ENCODE measurements at places on chromosomes 2 and 18.

DNA sequence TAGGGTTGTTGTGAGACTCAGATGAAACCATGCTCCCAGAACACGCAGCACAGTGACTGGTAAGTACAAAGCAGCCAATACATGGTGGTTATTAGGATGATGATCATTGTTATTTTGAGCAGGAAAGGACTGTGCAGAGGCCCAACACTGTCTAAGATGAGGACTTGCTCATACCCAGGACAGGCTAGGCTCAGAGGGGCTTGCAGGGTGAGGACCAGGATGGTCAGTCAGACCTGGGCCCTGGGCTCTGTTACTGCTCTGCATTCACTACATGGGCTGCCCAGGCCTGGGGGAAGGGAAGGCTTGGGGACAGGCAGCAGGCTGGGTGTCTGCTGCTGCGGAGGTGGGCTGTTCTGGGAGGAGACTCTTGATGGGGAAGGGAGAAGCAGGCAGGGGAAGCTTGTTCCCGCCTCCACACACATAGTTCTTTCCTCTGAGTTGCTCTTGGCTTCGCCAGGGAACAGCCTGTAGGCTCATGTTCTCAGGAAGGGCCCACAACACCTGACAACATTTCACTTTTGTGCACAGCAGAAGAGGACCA is 17.5 kb downstream of the CAPN13 start:
- DNase-seq, result no peak

GRCh38 chr2:159710601-159711180 is 1.6 kb upstream of the MARCHF7 start:
- no peak for DNase-seq

GRCh38 chr2:205660521-205661124 is 21.7 kb upstream of the NRP2 start:
- DNase-seq, result no peak

- no peak for DNase-seq
Observed at GRCh38 chr18:32442575-32442974, 28.1 kb downstream of the GAREM1 start.

- DNase-seq, result no peak
Observed at GRCh38 chr18:34604591-34604990, 105.5 kb upstream of the DTNA start.

GRCh38 chr2:47636596-47637264 is 146.2 kb upstream of the MSH6 start:
- no peak for DNase-seq

DNA sequence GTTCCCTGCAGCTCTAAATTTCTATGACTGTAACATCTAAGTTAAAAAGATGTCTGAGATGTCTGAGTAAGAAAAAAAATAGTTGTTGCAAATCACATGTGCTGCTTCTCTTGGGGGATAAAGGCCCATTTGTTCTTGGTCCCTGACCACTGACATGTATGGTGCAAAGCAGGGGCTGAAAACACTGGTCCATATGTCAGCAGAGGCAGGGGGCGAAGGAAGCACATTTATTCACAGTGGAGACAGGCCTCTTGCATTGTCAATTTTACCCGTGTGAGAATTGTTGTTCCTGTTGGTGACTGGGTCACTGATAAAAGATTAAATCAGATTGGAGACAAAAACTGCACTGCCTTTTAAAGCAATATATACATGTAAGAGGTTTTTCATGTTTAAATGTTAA is 38.8 kb downstream of the PRKCE start:
- no peak for DNase-seq

DNA sequence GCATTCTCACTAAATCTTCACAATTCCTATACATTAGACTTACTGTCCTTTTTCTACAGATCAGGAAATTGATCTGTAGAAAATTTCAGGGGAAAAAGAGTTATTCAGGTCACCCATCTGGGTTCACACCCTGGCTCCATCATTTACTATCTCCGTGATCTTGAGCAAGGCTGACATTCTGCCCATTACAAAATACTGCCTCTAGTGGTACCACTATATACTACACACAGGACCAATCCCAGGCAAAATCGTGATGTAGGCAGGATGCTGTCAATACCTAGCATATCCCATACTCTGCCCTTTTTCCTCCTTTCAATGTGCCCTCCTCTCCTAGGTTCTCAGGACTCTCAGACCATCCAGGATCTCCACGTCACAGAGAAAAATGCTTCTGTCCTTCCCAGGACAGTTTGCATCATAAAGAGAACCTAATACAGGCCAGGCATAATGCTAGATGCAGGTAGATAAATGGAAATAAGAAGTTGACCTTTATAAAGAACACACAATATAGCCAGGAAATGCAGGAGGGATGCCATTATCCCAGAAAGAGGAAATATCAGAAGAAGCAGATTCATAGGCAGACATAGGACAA is 101.9 kb downstream of the CDH20 start:
- no peak for DNase-seq

DNA sequence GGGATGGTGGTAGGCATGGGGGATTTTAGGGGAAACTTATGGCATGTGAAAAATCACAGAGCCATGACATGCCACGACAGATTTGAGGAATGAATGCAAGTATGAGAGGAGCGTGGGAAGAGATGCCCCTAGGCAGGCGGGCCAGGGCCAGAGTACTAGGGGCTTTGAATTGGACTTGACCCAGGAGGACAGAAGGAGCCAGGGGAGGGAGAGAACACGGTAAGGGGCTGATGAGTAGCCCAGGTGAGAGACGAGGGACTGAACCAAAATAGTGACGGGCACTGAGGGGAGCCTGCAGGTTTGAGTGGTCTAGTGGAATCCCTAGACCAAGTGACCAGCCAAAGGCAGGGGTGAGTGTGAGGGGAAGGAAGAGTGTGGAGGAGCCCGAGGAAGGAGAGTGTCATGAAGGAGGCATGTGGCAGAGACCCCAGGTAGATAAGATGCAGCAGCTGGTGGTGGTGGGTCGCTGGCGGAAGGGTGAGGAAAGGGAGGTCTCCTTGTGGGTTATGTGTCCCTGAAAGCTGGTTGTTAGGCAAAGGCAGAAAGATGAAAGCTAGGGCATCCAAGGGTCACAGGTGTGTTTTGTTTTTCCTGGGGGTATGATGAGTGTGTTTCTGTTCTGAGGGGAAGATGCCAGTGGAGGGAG is 48.7 kb downstream of the ZBTB7C start:
- no peak for DNase-seq

GRCh38 chr2:69382547-69382946 is 4.5 kb downstream of the GFPT1 start:
- DNase-seq, result no peak

DNA sequence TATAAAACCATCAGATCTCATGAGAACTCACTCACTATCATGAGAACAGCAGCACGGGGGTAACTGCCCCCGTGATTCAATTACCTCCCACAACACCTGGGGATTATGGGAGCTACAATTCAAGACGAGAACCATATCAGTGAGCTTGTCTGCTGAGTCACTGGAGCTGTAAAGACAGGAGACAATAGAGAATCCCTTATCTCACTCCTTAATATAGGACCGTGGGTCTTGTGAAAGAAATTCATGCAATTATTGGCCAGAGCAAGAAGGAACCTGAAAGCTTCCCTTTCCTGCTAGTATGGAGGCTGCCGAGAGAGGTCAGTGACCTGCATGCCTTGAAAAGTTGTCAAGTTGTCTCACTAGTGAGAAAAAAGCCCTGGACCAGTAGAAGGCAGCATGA is 9.5 kb upstream of the TNFAIP6 start:
- DNase-seq, result no peak

GRCh38 chr2:64562148-64562784 is 38.1 kb downstream of the AFTPH start:
- no peak for DNase-seq

DNA sequence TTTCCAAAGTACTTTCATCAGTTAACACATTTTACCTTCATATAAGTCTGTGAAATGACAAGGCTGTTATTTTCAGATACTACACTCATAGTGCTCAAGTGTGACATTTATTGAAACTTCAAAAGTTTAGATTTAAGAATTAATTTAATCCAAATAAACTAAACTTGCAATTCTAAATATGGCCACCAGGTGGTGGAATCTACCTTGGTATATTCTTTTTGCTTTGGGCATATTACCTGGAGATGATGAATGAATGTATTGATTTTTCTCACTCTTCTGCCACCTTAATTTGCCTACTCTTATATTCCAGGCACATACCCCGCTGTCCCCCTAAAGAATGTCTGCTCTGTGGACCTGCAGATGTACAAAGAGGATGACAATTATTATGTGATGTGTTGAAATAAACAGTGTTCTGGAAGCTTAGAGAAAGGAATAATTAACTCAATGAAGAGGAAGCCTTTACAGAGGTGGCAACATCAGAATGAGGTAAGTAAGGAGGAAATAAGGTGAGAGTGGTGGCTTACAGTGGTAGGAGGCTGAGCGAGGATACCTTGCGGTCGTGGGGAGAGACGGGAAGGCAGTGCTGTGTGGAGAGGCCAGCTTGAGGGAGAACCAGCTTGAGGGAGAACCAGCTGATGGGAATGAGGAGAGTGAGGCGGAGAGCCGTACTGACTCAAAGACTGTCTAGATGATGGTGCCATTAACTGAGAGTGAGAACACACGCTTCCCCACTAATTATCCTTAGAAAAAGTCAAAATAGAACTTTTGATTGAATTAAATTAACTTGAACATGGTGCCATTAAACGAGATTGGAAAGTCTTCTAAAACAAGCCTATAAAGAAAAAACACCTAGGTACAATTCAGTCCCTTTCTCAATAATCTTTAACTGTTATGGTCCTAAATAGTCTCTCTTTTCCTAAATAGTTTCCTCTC is 179.5 kb downstream of the CELF4 start:
- DNase-seq, result no peak

- no peak for DNase-seq
Observed at GRCh38 chr18:67331857-67332256, 184.7 kb downstream of the DSEL start.

- DNase-seq, result no peak
Observed at GRCh38 chr2:9532421-9532820, 23.2 kb downstream of the ADAM17 start.

DNA sequence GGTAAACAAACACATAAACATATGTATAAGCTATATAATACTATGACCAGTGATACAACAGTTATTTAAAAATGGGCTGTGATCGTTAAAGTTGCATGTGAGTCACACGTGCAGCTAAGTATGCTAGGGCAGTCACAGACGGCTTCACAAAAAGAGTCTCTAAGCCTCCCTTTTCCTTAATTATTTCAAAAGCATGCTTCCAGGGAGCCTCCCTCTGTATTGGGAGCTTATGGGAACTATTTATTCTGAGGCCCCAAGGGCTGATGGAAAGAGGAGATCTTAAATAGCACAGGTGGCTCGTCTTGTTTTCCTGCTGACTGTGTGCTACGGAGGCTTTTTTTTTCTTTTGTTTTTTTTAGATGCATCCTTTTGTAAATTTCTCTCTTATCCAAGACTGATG is 94.3 kb downstream of the ADCYAP1 start:
- DNase-seq, result no peak

GRCh38 chr2:186617148-186617547 is 27.3 kb downstream of the ITGAV start:
- DNase-seq, result no peak

- no peak for DNase-seq
Observed at GRCh38 chr2:20571231-20571630, 79.7 kb downstream of the HS1BP3 start.

DNA sequence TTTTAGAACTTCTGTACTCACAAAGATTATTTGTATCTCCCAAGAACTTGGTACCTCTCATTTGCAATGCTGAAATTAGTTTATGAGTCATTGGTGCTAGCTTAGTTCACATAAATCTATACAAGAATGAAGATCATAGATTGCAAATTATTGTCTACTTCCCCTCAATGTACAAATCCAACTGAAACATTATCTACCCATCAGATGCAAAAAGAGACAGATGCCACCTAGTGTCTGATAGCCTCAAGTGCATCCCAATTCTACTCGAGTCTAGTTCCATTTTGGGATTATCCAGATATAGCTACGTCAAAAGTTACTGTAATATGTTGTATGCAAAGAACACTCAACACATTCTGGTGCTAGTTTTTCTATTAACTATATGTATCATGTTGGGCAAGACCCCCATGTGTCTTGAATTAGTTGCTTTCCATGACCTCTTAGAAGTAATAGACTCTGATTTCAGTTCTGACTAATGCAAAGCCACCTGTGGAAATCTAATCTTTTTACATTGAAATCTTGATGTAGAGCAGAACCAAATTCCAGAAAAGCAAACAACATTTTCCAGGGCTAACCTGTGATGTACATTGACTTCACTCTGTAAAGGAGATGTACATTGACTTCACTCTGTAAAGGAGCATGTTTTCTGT is 210.0 kb downstream of the RBM43 start:
- DNase-seq, result peak; percentile 48

GRCh38 chr2:109486711-109487535 is 126.8 kb downstream of the SEPTIN10 start:
- no peak for DNase-seq

- DNase-seq, result no peak
Observed at GRCh38 chr2:146853741-146854444, 990.9 kb upstream of the ACVR2A start.

Data from head of caudate nucleus (tissue), 42 donors.